ENCODE measurements at places on chromosomes 2 and 18. TPM values are rescaled to one million over a fixed set of nuclear protein-coding genes. Genes with fewer than 3 reads are reported as not detected.

Gene RFTN2
- 25.6 TPM for total RNA-seq

Gene SCN2A
- 2.4 TPM for total RNA-seq

Gene CLK1
- total RNA-seq: 75.2 TPM

Gene CCDC74B
- total RNA-seq: 6.8 TPM

Gene NETO1
- total RNA-seq: not detected

All from aortic smooth muscle cell (primary cell).